ENCODE measurements at places on chromosomes 4 and X. TPM values are rescaled to one million over a fixed set of nuclear protein-coding genes. Genes with fewer than 3 reads are reported as not detected.

Gene SPON2
- 11.7 TPM for total RNA-seq

DNA sequence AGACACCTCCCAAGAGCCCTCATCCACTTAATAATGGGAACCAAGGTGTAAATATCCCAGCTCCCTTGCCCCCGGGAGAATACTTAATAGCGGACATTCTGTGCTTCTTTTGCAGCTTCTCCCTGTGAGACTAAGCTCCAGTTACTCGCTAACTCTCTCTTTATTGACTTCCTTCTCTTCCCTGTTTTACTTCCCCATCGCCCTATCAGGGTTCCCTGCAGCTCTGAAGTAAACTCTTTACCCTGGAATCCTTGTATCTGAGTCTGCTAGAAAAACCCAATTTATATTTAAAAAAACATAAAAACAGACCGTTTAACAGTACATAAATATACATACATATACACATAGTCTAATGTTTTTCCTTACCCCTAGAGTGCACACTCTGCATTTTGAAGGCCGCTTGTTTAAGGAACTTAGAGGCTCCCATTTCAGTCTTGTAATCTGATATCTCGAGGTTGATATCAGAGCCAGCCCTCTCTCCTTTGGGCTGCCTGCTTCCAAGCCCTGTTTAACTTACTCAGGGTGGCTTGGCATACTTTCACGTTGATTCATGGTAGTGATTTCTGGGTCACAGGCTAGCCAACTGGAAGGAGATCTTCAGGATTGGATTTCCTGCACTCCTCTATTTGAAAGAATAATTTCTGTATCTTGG, 177.4 kb upstream of the SCML1 start:
- DNase-seq = no peak

- DNase-seq = no peak
These were observed 98.1 kb downstream of the HNRNPD start for GRCh38 chr4:82275431-82276331.

DNA sequence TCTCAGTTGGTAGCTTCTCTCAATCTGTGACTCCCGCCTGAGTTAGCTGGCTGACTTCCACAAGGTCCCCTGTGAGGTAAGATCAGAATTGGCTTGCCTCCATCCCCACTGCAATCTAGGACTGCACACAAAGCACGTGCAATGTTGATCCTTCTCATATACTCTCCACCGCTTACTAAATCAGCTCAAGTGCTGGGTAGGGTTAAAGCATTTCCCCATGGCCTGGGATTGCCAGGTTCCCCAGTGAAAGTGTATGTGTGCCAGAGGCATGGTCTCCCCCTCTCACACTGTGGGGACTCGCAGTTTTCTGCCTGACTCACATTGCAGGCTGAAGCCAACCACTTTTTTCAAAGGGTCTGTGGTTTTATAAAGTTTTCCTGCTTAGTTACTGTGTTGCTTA, 886.9 kb downstream of the FAM133A start:
- no peak for DNase-seq

Measured in activated CD8-positive, alpha-beta memory T cell treated with anti-CD3 and anti-CD28 coated beads, Interleukin-2, amount 10 ng/mL, durations not matched to agents 7 days and 5 days (primary cell).